ENCODE measurements at places on chromosomes 4 and X.

DNA sequence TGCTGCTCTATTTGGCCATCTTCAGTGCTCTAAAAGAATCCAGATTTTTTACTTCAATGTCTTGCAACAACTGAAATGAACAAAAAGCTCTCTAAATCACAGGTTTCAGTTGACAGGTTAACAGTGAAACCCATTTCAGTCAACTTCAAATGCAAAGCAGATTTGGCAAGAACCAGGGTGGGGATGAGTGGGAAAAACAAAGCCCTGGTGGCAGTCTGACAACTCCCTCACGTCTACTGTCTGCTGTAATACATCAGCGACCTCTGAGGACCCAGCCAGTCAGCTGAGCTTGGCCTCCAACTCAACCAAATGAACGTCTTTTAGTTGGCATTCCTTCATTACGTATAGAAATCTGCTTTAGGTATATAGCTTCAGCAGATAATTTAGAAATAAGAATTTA is 95.8 kb downstream of the COL25A1 start:
- no peak for DNase-seq

DNA sequence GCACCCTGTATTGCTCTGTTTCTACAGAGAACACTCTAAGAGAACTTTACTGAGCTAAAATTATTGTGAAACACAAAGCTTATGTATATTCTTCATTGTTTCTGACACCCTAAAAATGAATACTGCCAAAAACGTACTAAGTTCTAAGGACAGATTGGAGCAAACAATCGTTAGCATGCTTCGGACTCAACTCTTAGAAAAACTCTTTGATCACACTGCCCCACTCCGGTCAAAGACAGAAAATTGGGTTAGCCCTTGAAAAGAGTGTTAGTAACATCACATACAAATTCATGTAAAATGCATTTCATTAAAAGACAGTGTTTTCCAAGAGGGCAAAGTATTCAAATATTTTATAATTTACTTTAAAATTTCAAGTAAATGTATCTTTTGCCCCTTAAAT is 177.4 kb downstream of the DCHS2 start:
- no peak for DNase-seq

DNA sequence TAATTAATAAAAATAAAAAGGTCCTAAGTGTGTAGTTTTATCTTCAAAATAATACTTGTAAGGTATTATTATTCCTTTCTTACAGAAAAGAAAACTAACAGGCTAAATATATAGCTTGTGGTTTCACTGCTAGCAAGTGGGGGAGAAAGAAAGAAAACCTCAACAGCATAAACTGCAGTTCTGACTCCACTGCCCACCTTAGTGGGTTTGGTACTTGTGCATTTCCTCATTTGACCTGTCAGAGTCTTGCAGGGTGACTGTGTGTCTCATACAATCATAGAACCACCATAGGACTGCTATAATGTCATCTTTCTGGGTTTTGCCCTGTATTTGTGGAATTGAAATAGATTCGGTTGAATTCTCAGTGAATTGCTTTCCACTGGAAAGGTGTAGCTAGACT is 94.7 kb upstream of the PUDP start:
- no peak for DNase-seq

GRCh38 chrX:91435395-91435794 is 756 bp downstream of the PABPC5 start:
- DNase-seq = no peak

DNA sequence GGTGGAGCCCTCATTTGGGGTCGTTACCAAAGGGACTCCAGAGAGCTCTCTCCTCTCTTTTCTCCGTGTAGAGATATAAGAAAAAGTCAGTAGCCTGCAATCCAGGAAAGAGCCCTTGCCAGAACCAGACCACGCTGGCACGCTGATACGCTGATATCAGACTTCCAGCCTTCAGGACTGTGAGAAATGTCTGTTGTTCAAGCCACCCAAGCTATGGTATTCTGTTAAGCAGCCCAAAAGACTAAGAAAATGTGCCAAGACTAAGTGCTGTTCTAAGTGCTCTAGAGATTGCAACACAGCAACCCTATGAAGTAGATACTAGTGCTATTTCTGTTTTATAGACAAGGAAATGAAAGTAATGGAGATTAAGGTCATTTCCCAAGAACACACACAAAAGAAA is 205.7 kb downstream of the CAMK2D start:
- no peak for DNase-seq
